ENCODE measurements at places on chromosomes 1 and 21.

- H3K27ac ChIP-seq = no peak overlapping the region
- DNase-seq = no peak
- no peaks in the 10 kb centered on the region for H3K4me1 ChIP-seq
- H3K4me3 ChIP-seq = no peak overlapping the region
Measured at GRCh38 chr1:9349331-9349851, 56.7 kb downstream of the SPSB1 start.

GRCh38 chr1:102190429-102190828, 193.7 kb upstream of the OLFM3 start:
- H3K27me3 ChIP-seq = no peaks in the 10 kb centered on the region
- no peak overlapping the region for H3K4me3 ChIP-seq
- H3K4me1 ChIP-seq = no peaks in the 10 kb centered on the region
- H3K36me3 ChIP-seq = no peaks in the 10 kb centered on the region

DNA sequence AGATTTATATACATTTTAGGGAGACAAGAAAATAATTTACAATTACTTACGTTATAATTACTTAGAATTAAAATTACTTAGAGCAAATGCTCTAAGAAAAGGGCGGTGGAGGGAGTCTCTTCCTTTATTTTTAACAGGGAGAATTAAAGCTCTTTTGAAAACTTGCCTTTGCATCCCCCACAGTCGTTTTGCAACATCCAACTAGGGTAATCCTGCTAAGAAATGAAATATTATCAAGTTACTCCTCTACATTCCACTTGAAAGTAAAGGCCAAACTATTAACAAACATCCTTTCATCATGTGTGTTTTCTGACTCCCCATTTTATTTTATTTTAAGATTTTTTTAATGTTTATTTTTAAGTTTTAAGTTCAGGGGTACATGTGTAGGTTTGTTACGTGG, 1358.5 kb downstream of the NCAM2 start:
- no peaks in the 10 kb centered on the region for H3K4me1 ChIP-seq
- no peaks in the 10 kb centered on the region for H3K36me3 ChIP-seq
- H3K27ac ChIP-seq = no peak overlapping the region
- H3K4me3 ChIP-seq = no peak overlapping the region
- no peak for DNase-seq
- no peaks in the 10 kb centered on the region for H3K27me3 ChIP-seq

- no peak for DNase-seq
- H3K27ac ChIP-seq = no peak overlapping the region
- H3K27me3 ChIP-seq = peaks cover 67% of the 10 kb centered on the region
- H3K4me1 ChIP-seq = peaks cover 3% of the 10 kb centered on the region
- no peaks in the 10 kb centered on the region for H3K36me3 ChIP-seq
Measured at GRCh38 chr1:18557621-18558465, 72.8 kb upstream of the PAX7 start.

GRCh38 chr1:116497656-116498055, 73.2 kb downstream of the CD58 start:
- H3K27ac ChIP-seq = no peak overlapping the region
- H3K4me3 ChIP-seq = no peak overlapping the region
- no peaks in the 10 kb centered on the region for H3K36me3 ChIP-seq
- H3K27me3 ChIP-seq = no peaks in the 10 kb centered on the region

DNA sequence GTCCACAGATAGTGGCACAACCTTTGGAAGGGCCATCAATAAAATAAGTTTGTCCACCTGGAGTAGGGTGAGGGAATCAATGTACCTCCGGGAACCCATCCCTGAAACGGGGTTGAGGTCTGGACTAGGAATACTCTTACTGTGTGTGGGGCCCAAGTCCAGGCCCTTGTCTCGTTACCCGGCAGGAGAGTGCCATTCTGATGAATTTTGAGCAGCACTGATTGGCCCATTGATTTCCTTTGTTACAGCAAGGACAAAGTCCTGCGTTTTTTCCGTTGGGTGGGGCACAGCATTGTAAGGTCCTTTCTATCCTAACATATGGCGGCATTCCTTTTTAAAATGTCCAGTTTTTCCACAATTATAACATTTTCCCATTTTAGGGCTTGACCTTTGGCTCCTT, 75.2 kb downstream of the AXDND1 start:
- H3K27ac ChIP-seq = no peak overlapping the region
- H3K27me3 ChIP-seq = peaks cover 6% of the 10 kb centered on the region
- H3K36me3 ChIP-seq = no peaks in the 10 kb centered on the region
- no peaks in the 10 kb centered on the region for H3K4me1 ChIP-seq
- DNase-seq = no peak

DNA sequence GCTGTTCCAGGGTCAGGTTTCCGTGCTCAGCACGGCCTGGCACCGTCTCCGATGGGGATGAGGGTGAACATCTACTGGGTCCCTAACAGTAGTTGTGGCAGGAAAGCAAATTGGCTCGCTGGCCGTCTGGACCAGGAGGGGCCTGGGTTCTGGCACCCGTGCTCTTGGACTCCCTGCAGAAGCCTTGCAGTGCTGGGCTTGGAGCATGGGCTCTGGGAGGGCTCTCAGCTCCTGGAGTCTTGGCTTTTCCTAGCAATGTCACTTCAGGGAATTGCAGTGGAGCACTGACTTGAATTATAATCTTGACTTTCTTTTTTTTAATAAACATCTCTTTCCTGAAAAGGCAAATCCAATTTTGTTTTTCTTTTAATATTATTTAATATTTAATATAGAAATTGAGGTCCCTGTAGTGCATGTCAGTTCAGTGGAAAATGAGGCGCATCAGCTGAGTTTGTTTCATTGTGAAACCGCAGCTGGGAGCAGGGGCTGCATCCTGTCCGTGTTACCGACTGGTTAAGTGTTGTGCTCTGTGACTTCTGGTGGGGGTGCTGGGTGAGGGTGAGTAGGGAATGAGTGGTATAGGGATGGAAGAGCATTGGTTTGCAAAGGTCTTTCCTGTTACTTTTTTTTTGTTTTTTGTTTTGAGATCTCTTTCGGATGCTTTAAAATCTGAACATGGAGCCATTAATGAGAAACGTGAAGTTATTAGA, 64.1 kb downstream of the PEX14 start:
- no peak overlapping the region for H3K27ac ChIP-seq
- peaks cover 50% of the 10 kb centered on the region for H3K36me3 ChIP-seq
- DNase-seq = no peak
- peaks cover 8% of the 10 kb centered on the region for H3K4me1 ChIP-seq

All from K562 (cell line).